AG08395 (cell line): ENCODE measurements at places on chromosomes 16 and 17.

- no peak for DNase-seq
Measured at GRCh38 chr16:85916141-85916890, 17.4 kb downstream of the IRF8 start.

DNA sequence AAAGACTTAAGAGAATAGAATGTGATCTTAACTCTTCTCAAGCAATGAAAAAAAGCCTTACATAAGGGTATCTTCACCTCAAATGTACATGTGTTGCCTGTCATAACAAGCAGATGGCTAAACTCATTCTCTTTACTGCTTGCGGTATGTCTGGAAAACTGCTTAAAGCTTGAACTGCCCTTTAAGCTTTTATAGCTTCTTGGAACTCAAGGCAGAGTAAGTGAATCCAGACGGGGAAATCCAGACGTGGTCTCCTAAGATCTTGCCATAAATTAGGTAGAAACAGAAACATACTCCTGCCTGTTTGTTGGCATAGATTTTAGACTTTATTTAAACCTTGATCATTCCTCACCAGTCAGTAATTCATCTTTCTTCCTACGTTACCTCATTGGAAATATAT lies 19.6 kb downstream of the CLUAP1 start:
- DNase-seq: peak; percentile 37

DNA sequence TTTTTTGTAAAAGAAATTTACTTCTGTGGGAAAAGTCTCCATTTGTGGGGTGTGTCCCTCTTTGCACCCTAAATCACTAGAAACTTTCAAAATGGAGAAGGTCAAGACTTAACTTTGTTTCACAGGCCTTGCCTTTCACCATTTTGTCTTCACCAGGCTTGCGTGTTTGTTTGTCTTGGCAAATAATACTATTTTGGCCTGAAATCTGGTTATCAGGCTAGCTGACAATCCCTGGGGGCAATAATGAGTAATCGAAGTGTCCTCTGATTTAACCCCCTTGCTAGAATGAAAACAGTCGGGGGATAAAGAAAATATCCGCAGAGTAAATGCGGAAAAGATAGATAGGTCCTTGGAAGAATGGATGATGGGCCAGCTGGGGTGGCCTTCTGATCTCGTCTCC lies 34.5 kb downstream of the SLC39A11 start:
- DNase-seq: no peak

DNA sequence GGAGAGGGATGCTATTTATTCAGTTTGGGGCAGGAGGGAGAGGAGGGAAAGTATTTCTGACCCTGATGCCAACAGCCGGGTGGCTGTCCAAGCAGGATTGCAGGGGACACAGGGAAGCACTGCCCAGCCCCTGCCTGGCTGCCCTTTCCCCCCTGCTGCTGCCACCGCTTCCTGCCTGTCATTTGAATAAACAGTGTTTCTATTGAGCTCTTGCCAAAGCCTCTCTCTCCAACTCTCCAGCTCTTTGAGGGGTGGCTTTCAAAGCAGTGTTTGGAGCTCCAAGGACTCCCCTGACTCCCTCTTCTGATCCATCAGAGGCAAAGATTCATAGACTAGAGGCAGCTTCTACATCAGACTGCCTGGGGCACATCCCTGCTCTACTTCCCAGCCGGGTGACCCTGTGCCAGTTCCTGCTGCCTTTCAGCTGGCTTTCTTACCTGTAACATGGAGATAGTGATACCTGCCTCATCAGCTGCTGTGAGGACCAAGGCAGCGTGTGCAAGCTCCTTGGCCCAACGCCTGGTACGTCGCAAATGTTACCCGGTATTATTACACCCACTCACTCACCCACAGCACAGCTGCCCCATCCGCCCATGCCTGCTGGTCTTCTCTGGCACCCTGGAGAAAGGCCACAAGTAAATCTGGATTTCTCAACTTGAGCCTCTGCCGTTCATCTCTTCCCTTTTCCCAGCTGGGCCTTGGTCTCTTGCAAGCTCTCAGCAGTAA lies 9.5 kb downstream of the PROCA1 start:
- no peak for DNase-seq

GRCh38 chr17:81563861-81564586 lies 11.9 kb upstream of the FAAP100 start:
- no peak for DNase-seq

GRCh38 chr17:80003969-80004368 lies 31.7 kb downstream of the TBC1D16 start:
- no peak for DNase-seq

- no peak for DNase-seq
Measured at GRCh38 chr16:89436366-89436765, 54.0 kb downstream of the ANKRD11 start.

DNA sequence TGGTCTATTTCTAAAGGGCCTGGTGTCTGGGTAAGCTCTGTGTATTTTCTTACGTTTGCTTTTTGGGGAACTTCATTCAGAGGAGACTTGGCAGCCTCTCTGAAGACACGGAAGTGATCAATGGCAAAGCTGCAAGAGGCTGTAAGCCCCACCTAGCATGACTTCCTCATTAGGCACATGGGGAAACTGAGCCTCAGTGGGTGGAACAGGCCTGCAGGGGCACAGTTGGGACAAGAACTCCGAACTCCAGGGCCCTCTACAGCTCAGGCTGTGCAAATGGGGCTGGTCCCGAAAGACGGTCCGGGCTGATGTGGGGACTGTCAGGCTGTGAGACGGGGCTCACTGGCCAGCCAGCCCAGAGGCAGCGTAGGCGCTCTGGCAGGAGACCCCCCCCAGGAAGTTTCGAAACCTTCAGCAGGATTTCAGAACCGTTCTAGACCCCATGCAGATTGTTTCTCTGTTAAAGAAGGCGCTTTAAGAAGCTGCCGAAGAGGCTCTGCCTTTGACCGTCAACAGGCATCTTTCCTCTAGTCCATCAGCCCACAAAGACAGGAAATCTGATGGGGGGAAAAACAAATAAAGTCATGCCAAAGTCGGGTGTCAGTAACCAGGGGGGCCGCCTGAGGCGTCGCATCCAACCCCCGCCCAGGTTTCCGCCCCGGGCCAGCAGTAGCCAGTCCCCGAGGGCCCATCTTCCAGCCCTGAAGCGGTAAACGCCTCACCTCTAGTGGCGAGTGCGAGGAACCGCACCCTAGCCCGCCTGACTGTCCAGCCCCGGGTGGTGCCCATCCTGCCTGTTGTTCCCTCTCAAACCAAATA lies 79.8 kb upstream of the TBC1D3K start:
- peak; percentile 78 for DNase-seq

- peak; percentile 49 for DNase-seq
Measured at GRCh38 chr17:412211-413015, 59.8 kb upstream of the RPH3AL start.

DNA sequence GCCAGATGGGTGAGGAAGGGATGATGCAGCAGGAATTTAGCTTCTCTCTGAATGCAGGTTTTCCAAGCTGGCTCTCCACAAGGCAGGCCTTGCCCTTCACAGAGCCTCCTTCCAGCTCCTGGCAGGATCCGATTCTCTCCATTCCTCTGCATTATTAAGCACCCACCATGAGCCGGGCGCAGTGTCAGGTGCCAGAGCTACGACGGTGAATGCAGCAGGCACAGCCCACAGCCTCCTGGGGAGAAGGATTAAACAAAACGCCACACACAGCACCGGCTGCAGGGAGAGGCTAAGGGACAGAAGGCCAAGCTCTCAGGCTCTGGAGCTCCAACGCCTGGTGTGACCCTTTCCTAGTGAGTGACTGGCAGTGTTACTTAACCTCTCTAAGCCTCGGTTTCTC lies 7.1 kb upstream of the MT2A start:
- no peak for DNase-seq

GRCh38 chr16:1635070-1635469 lies 22.9 kb downstream of the CRAMP1 start:
- no peak for DNase-seq

DNA sequence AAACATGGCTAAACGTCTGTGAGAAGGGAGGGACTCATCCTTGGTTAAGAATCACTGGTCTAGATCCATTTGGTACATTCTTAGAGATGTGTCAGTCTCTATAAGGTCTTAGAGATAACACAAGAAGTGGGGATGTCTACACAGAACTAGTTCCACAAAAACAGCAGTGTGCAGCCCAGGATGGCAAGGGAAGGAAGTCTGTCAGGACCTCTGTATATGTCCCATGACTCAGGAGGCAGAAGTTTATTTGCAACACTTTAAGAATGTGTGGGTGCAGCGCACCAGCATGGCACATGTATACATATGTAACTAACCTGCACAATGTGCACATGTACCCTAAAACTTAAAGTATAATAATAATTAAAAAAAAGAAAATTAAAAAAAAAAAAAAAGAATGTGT lies 548.5 kb upstream of the SOX9 start:
- DNase-seq: no peak

DNA sequence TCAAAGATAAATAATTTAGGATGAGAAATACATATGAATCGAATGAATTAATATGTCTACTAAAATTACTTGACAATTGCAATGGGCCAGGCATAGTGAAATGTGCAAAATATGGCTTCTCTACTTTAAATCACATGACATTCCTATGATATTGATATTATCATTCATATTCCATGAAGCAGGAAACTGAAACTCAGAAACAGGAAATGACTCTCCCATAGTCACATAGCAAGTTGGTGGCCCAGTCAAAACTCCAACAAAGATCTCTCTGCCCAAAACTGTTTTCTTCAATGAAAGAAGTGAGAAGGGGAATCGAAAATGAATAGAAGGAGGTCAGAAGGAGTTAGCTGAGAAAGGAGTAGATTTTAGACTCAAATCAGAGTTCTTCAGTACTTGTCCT lies 272.2 kb downstream of the CDH8 start:
- no peak for DNase-seq

DNA sequence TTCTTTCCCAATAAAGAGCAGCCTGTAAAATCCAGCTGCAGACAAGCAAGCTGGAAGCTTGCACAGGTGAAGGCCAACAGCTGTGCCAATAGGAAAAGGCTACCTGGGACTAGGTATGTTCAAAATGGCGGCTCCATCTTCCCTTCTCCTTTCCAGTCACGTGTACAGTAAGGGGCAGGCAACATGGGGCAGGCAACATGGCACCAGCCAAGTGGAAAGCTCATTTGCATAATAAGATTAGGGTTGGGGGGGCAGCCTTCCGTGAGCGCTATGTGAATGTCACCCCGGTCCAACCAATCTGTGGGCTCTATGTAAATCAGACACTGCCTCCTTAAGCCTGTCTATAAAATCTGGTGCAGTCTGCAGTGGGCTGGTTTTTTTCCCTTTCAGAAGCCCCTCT lies 31.3 kb downstream of the TVP23A start:
- no peak for DNase-seq

- no peak for DNase-seq
Measured at GRCh38 chr17:47995241-47995935, 24.5 kb downstream of the CDK5RAP3 start.

DNA sequence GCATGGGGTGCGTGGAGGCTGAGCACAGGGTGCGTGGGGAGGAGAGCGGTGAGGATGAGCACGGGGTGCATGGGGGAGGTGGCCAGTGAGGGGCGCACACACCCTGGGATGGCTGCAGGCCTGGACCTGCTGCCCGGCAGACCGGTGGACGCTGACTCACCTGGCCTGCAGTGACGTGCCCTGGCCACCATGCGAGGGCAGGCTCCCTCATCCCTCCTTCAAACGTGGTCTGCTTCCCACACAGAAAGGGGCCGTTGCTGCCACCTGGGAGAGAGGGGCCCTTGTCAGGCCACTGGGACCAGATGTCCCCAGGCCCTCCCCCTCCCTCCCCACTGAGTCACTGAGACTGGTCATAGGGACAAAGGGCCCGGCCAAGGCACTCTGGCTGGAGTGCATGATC lies 20.1 kb upstream of the APRT start:
- no peak for DNase-seq

DNA sequence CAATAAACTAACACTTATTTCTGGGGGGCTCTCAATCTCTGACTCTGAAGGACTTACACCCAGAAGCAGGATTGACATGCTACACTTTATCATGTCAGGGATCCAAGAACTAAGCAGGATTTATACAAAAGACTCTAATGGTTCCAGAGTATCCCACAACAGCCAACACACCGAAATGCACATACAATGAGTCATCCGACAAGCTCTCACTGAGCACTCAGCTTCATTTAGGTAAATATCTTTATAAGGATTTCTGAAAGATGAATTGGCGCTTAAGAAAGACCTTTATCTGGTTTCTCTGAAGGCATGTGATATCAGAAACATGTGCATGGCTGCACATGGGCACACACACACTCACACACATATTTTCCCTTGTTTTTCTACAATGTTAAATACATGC lies 77.2 kb downstream of the TOX3 start:
- DNase-seq: no peak

DNA sequence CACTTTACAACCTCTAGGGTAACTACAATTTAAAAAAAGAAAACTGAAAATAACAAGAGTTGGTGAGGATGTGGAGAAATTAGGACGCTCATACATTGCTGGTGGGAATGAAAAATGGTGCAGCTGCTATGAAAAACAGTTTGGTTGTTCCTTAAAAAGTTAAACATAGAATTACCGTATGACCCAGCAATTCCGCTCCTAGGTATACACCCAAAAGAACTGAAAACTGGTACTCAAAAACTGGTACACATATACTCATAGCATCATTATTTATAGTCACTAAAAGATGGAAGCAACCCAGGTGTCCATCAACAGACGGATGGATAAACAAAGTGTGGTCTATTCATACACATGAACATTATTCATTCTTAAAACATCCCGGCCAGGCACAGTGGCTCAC lies 42.9 kb upstream of the DNAH17 start:
- no peak for DNase-seq

DNA sequence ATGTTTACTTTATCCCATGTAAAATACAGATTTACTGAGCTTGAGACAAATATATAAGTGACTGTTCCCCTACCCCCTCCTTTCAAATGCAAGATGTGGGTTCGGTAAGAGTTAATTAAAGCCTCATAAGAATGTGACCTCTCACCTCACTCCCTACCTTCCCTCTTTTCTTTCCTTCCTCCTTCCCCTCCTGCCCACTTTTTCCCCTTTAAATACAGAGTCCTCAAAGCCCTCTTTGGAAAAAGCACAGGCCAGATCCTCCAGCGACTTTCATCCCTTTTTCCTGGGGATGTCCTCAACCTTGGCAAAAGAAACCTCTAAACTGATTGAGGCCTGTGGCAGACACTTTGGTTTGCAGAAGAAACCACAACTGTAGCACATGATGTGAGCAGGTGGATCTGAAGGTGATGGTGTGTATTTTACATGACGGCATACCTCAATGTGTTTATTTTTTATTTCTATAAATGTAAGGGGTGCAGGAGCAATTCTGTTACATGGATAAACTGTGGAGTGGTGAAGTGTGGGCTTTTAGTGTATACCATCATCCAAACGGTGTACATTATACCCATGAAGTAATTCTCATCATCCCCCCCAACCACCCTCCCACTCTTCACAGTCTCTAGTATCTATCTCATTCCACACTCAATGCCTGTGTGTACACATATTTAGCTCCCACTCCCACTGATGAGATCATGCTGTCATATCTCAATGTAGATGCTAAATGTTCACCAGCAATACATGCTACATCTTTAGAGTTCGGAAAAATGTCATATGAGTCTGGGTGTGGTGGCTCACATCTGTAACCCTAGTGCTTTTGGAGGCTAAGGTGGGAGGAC lies 77.7 kb downstream of the XYLT1 start:
- DNase-seq: no peak

DNA sequence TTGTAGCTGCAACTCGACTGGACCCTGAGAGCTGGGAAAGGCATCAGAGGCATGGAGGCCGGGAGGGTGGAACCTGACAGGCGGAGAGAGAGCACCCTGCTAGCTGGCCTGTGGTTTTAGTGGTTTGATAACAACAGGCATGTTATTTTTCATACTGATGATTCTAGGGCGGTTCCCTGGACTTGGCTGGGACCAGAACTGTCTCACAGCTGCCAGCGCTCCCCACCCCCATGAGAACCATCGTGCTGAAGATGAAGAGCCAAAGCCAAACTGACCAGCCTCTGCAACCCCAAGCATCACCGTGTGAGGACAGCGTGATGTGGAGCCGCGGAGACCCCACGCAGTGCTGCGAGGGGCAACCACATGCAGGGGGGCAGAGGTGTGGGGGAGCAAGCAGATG lies 28.5 kb downstream of the MXRA7 start:
- DNase-seq: no peak
